ENCODE measurements at places on chromosomes 5 and 9.

DNA sequence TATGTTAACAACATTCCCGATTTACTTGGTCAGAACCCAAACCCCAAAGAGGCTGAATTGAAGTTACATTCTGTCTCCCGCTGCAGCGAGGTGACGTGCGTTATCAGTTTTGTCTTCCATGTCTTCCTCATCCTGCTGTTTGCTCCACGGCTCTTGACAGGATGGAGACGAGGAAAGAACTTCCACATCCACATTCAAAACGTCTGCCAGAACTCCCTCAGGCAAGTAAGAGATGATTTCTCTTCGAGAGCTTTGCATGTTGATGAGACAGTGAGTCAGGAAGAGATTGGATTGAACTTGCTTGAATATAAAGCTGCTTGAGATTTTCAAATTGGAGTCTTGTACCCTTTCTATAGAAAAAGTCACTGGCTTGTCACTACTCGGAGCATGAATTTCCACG lies 242.6 kb downstream of the AUH start:
- no peak for DNase-seq

DNA sequence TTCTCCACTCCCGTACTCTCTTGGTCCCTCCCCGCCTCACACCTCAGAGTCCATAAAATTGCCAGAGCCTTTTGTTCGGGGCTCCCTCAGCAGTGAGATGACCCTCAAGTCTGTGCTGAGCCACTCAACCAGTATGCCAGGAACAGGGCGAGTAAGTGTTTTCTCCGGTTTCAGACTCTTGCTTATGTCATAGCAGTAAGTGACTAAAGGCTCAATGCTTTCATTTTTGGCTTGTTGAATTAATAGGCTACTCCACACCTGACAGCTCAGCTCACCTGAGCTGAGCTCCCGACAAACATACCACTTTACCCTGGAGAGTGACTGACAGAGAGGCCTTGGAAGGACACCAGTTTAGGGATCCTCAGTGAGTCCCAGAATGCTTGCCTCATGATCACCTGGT lies 30.5 kb downstream of the PCSK1 start:
- DNase-seq, result no peak

DNA sequence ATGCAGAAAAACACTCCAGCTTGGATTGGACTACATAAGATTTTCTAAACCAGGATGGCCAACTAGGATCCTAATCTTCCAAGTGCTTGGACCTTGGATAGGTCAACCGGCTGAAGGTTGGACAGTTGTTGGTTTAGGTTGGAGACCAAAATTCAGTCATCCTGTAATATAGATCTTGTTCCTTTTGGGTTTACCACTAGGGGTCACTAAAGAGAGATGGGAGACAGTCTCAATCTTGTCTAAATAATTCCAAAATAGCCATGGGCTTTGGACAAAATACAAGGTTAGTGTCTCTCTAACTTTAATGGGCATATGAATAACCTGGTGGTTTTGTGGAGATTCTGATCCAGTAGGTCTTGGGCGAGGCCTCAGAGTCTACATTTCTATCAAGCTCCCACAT lies 148.7 kb upstream of the ERCC6L2 start:
- peak; percentile 11 for DNase-seq

DNA sequence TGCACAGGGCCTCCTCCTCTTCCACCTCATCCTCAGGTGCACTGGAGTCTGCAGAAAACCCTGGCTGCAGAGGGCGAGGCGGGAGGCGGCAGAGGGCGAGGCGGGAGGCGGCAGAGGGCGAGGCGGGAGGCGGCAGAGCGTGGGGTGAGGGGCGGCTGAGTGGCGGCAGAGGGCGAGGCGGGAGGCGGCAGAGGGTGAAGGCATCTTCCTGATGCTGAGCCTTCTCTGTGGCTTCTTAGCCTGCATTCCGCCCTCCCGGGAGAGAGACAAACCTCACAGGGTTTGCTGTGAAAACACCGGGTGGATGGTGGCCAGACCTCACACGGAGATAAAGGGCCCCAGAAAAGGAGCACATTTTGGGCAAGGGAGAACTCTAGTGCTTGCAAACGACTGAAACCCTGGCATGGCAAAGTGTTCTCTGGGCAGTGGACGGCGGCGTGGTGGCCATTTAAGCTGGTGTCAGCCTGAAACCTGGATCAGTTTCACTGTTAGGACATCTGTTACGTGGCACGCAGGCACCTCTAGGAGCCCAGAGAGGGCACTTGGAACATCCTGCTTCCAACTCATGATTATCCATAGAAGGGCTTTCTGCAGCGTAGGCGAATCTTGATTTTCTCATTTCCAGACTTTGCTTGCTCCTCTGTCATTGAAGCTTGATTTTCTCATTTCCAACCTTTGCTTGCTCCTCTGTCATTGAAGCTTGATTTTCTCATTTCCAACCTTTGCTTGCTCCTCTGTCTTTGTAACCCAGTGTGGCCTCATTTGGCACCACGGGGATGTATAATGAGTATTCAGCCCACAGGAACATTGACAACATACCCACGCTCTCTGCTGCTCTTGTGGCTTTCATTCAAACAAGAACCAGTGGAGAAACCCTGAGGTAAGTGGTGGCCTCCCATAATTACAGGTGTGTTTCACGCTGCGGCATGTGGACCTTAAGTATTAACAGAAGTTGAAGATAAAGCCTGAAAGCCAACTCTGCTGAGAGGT lies 16.3 kb upstream of the PLEKHG4B start:
- DNase-seq, result no peak

- DNase-seq, result peak; percentile 46
Measured at GRCh38 chr9:32350682-32351081, 33.8 kb upstream of the ACO1 start.

DNA sequence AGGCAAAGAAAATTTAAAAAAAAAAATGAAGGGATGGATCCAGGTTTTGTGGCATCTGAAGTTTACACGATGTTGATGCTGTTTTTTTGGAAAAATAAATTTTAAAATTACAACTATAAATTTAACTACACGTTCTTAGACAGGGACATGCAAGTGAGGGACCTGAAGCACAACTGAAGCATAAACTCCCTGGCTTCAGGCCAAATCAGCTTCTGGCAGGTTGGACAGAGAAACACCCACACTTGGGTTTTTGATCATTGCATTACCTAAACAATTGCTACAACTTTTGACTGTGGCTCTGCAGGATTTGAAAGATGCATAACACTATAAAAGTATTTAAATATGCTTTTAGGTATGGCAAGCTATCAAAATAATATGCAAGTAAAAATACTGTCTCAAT lies 1318.3 kb upstream of the DMAC1 start:
- no peak for DNase-seq

DNA sequence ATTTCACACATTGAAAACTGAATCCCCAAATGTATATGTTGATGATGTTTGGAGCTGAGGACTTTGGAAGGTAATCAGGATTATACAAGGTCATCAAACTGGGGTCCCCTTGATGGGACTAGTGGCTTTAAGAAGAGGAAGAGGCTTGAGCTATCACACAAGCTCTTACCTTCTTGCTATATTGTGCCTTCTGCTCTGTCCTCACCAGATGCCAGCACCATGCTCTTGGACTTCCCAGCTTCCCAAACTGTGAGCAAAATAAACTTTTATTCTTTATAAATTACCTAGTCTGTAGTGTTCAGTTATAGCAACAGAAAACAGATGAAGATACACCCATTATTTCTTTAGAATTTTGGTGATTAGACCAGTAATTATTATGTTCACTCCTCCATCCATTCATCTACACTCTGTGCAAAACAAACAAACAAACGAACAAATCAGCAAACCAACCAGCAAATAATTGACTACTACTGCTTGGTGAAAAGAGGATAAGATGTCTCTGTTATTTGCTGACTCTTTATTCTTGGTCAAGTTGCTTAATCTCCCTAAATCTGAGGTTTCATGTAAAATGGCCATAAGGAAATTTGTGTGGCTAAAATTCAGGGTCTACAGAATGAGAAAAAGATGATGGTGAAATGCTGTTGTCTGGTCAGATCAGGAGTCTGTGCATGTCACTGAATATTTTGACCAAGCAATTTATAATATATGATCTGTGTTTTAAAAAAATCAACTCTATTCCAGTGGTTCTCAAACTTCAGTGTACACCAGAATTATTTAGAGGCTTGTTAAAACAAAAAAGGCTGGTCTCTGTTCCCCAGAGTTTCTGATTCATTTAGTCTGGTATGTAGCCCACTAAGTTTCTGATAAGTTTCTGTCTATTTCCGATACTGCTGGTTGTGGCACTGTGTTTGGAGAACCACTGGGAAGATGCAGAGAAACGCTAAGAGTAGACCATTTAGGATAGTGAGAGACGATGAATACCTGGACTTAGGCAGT lies 854.1 kb downstream of the MAT2B start:
- DNase-seq, result no peak

DNA sequence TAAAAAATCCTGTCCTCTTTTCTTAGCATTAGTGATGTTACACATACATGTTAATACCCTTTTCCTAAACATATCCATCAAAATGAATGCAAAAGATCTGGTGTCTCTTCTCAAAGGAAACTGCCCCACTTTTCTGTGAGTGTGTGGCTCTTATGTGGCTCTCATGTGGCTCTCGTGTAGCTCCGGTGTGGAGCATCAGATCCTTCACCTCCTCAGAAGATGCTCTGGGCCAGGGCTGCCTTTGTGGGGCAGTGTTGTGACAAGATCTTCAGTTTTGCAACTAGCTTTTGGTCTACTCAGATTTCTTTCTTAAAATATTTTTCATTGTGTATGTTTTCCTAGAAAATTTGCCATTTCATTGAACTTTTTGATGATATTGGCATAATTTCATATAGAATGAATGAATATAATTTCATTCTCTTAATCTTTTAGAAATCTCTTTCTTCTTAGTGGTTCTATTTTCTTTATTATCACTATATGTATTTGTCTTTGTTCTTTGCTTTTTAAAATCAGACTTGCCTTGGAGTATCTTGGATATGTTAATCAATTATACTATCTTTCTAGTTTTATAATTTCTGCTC lies 19.4 kb downstream of the GARNL3 start:
- peak; percentile 6 for DNase-seq

DNA sequence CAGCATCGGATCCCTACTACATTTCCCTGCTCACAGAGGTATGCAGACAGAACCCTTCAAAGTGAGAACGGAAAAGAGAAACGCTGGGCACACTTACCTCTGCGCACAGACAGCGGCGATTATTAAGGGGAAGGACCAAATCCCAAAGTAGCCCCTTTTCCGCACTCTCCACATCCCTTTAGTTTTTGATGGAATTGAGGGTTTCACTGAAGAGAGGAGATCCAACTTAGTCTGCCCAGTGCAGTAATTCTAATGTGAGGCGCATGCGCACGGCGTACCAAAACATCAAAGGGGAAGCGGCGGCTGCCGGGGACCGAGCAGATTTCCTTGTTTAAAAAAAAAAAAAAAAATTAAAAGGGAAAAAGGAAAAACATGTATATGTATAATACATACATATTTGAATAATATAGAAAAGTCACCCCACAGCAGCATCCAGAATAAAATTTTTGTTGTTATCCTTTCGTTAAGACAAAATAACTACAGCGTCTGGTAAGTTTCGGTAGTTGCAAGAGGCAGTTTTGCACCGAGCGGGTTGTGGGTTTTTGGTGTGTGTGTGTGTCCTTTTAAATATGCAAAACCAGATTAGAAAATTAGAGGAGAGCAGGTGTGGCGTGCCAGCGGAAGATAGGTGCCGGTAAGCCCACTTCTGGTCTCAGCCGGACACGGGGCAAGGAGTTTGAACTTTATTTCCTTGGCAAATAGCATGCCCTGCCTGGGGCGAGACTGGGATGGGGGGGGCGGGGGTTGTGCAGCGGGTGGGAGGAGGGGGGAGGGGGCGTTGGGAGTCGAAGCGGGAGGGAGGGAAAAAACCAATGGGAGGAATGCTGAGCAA lies at the start of gene GABRB2:
TSS of gene GABRB2 (minus strand) at position 256 of the 832 bp plus-strand sequence. CDS start at position 174, 82 bp downstream.
- DNase-seq, result peak; percentile 32

- DNase-seq, result no peak
Measured at GRCh38 chr5:43973908-43974307, 370.9 kb downstream of the NNT start.

- DNase-seq, result no peak
Measured at GRCh38 chr5:59832577-59833301, 60.8 kb downstream of the PDE4D start.

GRCh38 chr5:65722575-65723403 lies 784 bp downstream of the NLN start:
- peak; percentile 51 for DNase-seq

DNA sequence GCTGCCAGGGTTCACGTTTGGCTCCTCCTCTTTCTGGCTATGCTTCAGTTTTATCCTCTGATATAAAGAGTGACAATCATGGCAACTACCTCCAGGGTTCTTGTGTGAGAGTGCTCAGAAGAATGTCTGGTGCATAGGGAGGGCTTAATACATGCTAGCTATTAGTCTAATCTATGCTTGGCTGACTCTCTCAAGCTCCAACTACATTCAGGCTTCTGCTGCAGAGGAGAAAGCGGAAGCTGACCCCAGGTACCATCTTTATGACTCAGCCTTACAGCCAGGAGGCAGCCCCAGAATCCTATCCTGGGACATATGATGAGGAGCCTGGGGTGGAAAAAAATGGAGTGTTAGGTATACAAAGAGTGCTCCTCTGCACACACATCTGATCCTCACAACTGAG lies 32.1 kb upstream of the RASGRF2 start:
- DNase-seq, result no peak

- no peak for DNase-seq
Measured at GRCh38 chr9:119533504-119533903, 164.3 kb upstream of the BRINP1 start.

DNA sequence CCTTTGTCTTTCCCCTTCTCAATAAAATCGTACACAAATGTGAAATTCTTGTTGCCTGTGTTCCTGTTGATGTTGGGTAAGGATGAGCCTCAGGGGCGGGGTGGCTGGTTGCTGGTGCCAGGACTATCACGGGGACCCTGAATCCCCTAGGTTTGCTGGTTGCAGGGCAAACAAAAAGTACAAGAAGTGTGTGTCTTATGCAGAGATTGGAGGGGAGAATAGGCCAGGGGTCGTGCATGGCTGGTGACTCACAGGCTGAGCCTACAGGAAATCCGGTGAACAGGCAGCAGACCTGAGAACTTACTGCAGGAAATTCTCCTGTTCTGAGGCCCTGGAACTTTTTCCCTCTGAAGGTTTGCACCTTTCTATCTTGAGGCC lies 5.5 kb downstream of the ANXA2R start:
- DNase-seq, result no peak

DNA sequence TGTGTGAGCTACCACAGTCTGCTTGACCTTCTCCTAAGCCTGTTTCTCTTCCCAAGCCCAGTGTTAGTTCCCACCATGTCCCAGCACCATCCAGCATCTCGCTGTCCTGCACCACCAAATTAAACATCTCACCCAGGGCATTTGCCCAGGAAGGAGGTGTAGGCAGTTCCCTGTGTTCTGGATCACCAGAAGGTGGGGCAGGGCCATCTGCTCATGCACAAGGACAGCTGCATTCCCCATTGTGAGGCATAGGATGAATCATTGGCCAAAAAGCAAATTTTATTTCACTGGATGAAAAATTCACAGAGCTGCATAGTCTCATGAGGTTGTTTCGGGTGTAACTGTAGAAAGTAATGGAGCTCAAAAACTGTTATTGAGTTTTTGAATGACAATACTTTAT lies 89.5 kb upstream of the GRIA1 start:
- DNase-seq, result no peak

Data from MV-4-11 (cell line).